ENCODE measurements at places on chromosomes 13 and 19.

DNA sequence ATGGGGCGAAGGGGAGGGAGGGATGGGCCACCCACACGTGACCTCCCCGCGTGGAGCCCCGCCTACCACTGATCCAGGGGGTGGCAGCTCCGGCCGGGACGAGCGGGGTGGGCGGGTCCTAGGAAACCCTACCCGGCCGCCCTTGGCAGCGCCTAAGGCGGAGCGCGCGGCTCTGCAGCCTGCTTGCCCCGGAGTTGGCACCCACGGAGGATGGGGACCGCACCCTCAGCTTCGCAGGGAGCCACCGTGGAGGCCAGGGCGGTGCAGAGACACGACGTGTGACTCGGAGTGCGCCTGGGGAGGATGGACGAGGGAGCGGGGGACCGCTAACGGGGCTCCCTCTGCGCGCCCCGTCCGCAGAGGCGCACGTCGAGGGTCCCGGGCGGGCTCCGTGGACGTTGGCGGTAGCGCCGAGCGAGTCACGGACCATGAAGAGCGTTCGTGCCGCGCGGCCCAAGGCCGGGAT, at the start of gene RGS9BP:
Gene RGS9BP (plus strand): TSS at position 129 of the 466 bp plus-strand sequence. CDS start 416 bp downstream, outside the sequence.
- DNase-seq, result peak; percentile 60

DNA sequence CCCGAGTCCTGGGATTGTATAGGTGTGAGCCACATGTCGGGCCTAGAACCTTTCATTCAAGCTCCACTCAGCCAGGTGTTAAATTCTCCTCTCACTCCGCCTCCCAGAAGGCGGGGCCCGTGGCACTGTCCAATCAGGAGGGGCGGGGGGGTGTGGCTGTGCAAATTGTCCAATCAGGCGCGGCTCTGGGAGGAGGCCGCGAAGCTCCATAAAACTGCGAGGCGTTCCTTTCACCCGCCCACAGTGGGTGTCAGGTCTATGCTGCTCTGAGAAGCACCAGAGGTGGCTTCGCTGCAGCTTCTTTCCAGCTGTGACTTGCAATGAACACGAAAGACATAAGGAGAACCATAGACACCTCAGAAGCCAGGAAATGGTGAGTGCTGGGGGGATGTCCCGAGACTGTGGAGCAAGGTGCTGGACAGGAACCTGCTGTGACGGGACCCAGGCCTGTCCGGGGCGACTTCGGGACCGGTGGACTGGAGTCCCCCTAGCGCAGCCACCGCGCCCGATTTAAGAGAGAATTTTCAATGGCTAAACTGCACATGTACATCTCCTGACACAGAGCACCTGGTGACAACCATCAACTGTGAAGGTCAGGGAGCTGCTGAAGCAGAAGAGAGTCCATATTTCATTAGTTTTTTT, 3.0 kb upstream of the ZNF136 start:
- DNase-seq, result no peak

DNA sequence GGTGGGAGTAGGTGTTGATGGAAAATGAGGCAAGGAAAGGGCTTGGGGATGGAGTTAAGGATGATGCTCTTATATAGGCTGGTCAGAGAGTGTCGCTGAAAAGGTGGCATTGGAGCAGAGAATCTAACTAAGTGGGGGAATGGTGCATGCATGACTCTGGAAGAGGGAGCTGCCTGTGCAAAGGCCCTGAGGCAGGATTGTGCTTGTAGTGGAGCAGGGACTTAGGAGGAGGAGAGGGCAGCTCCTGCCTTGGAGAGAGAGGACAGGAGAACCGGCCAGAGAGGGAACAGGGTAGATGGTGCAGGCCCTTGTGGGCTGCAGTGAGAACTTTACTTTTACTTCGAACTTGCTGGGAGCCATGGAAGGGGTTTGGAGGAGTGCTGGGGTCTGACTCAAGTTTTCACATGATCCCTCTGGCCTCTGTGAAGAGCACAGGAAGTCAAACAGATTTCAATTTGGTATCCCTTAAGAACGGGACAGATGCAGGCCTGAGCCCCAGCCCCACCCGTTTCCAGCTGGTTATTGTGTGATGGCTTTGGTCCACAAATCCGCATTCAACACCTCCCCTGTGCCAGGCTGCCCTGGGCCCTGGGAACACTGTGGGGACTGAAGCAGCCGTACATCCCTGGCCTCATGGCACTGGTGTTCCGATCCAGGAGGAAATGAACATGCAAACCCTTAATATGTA, 7.0 kb downstream of the AP2A1 start:
- no peak for DNase-seq

GRCh38 chr13:58620176-58620575, 988.6 kb downstream of the PCDH17 start:
- DNase-seq, result no peak

DNA sequence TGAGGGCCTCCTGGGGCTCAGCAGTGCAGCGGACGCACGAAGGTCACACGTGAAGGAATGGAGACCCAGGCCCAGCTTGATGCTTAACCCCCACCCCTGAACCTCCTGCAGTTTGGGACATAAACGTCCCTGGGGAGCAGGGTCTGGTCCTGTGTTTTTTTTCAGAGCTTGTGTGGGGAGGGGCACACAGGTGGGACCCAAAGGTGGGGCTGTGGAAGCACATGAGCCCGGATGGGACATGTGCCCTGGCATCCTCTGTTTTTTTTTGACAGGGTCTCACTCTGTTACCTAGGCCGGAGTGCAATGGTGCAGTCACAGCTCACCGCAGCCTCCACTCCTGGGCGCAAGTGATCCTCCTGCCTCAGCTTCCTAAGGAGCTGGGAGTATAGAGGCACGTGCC, 20.5 kb downstream of the UBXN6 start:
- no peak for DNase-seq

- no peak for DNase-seq
Measured at GRCh38 chr13:108005231-108005630, 210.1 kb downstream of the LIG4 start.

DNA sequence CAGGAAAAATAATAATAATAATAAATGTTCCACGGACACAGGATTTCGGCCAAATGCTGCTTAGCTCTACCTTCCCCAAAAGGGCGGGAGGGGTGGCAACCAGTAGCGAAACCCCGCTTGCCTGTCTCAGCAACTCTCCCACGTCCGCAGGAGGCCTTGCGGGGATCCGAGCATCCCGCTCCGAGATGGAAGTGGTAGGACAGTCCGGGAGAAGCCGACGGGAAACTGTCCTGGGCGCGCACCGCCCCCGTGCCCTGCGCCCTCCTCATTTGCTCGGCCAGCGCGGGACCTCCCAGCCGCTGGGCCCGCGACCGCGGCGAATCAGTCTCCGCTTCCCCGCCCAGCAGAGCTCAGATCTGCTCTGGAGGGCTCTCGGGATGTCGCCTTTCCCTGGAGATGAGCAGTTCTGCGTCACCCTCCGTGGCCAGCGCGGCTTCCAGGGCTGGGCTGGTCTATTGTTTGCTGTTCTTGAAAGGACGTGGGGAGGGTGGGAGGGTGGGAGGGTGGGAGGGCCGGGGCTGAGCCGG, 48.9 kb upstream of the PABPC3 start:
- DNase-seq, result no peak
